Pulmonary artery endothelial cell (primary cell): ENCODE measurements at places on chromosomes 5 and 9. TPM values are rescaled to one million over a fixed set of nuclear protein-coding genes. Genes with fewer than 3 reads are reported as not detected.

The NUDT12 gene
- total RNA-seq, result 3.4 and 7.6 TPM in 2 replicates

The NR2F1-AS1 gene
- 15.0 and 17.1 TPM in 2 replicates for total RNA-seq

The EFNA5 gene
- 15.0 and 16.7 TPM in 2 replicates for total RNA-seq

The EPB41L4B gene
- total RNA-seq, result 0.42 and 0.92 TPM in 2 replicates

GRCh38 chr9:84404095-84404686 lies 63.6 kb upstream of the SLC28A3 start:
- no peak for DNase-seq

- no peak for DNase-seq
Measured at GRCh38 chr5:108765647-108766046, 17.9 kb downstream of the FER start.

DNA sequence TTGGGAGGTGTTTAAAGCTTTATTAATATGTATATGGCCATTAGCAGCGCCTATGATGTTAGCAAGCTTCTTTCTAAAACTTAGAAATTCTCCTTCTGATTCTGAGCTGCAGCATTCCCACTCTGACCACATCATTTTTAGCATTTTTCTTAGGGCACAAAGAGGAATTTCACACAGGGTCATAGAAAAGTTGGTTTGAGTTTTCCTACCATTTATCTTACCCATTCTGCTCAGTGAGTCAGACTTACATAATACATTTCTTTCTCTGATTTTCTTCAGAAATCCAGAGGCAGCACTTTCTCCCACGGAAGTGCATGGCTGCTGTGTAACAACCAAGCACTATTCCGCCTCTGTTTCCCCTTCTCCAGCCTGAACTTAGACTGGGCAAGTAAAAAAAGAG lies 246.6 kb downstream of the ARL15 start:
- DNase-seq, result no peak

DNA sequence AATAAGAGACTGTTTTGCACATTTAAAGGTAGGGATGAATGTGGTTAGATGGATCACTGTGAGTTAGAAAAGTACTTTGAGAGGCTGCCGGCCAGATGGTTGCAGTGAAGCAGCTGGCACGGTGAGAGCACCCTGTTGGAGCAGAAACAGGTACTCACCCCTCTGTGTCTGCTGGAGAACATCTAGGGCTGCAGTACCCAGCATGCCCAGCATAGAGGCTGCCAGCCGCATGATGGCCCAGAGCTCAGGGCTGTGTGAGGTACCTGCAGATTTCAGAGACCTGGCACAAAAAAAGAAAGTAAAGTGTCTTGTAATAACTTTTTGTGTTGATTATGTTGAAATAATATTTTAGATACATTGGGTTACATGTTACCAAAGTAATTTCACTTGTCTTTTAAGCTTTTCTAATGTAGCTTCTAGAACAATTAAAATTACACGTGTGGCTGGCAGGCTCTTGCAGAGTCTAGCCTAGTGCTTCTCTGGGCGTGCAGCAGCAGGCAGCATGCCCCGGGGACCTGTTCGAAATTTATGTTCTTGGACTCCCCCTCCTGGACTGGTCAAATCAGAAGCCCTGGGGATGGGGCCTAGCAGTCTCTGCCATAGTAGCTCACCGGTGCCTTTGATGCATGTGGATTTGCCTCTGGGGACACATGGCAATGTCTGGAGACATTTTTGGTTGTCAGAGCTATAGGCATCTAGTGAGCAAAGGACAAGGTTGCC lies 11.1 kb downstream of the WDR5 start:
- DNase-seq, result no peak
